Right renal cortex interstitium (tissue), 3 donors: ENCODE measurements at places on chromosomes 2 and 18. TPM values are rescaled to one million over a fixed set of nuclear protein-coding genes. Genes with fewer than 3 reads are reported as not detected.

DNA sequence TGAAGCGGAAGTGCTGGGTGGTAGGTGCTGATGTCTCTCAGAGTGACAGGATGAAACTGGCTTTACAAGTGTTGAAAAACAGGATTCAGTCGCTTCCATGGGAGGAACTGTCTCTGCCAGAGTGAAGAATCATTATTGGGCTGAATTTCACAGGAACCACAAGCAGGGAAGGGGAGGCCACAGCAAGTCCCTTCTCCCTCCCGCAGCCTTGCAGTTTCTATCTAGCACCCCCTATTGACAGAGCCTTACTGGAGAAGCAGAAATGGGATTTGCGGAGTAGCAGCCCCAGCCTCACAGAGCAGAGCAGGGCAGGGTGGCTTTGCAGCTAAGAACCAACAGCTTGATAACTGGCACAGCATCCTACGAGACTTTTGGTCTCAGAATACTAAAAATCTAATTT, 33.3 kb upstream of the RMP24 start:
- no peak for DNase-seq

Gene MC4R
- polyA plus RNA-seq: 0.18 TPM

DNA sequence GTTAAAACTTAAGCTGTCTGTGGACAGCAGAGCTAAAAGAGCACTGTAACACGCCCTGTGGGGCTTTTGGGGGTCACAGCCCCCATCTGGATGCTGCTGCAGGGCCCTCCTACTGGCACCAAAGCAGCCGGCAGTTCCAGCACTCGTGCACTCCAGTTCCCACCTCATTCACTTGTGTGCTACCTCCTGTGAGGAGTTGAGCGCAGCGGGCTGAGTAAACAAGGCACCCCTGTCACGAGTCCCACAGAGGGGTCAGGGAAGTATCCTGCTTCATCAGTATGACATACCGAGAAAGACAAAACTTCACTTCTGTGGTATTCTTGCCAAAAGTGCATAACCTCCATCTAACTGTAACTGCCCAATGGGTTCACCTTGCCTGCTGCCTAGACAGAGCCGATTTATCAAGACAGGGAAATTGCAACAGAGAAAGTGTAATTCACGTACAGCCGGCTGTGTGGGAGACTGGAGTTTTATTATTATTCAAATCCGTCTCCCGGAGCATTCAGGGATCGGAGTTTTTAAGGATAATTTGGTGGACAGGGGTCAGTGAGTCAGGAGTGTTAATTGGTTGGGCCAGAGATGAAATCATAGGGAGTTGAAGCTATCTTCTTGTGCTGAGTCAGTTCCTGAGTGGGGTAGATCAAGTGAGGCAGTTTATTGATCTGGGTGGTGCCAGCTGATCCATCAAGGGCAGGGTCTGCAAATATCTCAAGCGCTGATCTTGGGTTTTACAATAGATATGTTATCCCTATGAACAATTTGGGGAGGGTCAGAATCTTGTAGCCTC, 41.6 kb downstream of the TMEM17 start:
- DNase-seq: no peak

DNA sequence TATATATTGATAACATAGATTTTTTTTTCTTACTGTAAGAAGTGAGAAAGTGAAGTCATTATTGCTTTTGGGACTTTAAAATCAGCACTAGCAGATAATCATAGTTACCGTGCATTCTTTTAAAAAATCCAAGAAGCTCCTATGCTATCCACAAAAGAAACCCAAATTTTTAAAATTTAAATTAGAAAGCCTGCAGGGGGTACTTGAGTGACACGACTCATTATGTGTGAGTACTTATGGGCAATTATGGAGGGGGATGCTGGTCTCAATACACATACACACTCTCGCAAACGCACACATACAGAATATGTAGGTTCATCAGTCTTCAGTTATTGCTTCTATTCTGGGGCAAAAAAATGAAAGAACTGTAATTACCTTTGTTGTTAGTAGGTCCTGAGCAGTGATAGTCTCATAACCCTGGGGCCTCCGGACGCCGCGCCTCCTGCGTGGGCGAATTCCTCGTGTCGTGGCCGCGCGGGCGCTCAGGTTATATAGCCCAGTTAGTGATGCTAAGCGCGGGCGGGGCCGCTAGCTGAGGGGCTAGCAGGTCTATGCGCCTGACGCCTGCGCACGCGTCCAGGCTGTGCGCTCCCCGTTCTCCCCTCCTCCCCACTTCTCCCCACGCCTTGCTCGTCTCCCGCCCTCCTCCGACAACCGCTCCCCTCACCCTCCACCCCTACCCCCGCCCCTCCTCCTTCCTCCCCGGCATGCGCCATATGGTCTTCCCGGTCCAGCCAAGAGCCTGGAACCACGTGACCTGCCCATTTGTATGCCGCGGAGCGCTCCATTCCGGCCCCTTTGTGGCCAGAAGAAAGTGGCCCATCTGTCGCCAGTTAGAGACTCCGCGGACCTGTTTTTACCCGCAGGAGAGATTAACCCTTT, at the start of gene NEUROD1:
TSS of gene NEUROD1 (minus strand) at position 463 of the 882 bp plus-strand sequence. CDS start 1,657 bp downstream, outside the sequence.
- DNase-seq: no peak
